ENCODE measurements at places on chromosomes 12 and 14.

DNA sequence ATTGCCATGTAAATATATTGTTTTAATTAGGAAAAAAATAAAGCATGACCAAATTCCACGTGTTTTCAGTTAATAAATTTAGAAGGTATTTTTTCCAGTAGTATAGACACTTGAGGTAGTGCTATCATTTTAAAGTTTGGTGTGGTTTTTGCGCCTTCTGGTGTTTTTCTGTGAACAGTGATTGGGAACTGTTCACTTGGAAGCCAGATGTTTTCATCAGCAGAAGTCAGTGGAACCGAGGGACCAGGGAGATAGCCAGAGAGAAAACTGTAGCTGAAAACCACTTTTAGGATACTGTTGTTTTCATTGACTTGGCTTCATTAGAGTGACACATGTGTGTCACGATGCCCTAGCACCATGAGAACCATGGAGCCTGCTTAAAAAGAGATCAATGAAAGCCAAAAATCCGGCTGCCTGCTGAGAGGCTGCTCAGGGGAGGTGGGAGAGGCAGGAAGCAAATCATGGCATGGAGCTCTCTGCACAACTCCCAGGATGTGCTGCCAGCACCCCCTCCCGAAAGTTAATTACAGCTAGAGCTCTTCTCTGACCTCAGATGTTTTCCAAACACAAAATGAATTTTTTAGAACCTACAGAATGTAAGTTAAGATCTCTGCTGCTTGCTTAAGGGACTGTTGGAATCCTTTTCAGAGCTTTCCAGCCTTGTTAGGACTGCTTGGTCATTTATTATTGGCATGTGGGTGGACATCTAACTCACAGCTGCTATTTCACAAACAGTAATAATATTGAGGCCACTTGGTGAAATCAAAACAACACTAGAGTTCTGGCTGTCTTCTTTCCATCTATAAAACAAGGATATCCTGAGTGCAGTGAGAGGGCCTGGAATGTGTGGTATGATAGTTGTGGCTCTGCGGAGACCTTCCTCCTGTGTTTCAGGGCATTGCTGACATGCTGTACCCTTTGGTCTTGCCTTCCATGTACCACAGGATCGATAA, 192.3 kb downstream of the ANO4 start:
- DNase-seq = no peak

- no peak for DNase-seq
These were observed at the start of gene REC8 for GRCh38 chr14:24171422-24172260. TSS of gene REC8 (plus strand) at chr14:24172080. CDS start at chr14:24172553, 473 bp downstream.

DNA sequence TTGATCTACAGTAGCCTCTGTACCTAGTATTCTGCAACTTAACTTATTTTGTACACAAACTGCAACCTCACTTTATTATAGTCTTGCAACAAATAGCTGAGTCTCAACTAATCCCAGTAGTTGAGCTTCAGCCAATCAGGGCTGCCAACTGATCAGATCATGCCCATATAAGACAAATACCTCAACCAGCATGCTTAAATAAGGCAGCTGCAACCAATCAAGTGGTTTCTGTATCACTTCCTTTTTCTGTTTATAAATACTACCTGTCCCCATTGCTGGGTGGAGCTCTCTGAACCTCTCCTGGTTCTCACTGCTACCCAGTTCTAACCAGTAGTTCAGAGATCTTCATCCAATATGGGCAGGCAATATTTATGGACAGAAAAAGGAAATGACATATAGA, 248.5 kb upstream of the FBXO33 start:
- no peak for DNase-seq

- no peak for DNase-seq
These were observed 308.5 kb downstream of the ATXN7L3B start for GRCh38 chr12:74846116-74846515.

GRCh38 chr12:66726556-66726955, 47.7 kb upstream of the GRIP1 start:
- DNase-seq = no peak

GRCh38 chr12:66403746-66404145, 101.5 kb downstream of the HELB start:
- no peak for DNase-seq

GRCh38 chr12:105026411-105026810, 40.3 kb downstream of the NOPCHAP1 start:
- DNase-seq = no peak

- DNase-seq = peak; percentile 99
These were observed 74.7 kb downstream of the BTG1 start for GRCh38 chr12:92070864-92071445.

Data from NB4 (cell line).